GM04504 (cell line): ENCODE measurements at places on chromosomes 16 and 17.
A peak's percentile ranks its signal among the peaks of the same experiment; 100 is the strongest.

GRCh38 chr16:3171855-3172593 is 16.0 kb upstream of the OR1F1 start:
- no peak for DNase-seq

GRCh38 chr16:16146380-16147315 is 76.6 kb downstream of the ABCC6 start:
- no peak for DNase-seq

DNA sequence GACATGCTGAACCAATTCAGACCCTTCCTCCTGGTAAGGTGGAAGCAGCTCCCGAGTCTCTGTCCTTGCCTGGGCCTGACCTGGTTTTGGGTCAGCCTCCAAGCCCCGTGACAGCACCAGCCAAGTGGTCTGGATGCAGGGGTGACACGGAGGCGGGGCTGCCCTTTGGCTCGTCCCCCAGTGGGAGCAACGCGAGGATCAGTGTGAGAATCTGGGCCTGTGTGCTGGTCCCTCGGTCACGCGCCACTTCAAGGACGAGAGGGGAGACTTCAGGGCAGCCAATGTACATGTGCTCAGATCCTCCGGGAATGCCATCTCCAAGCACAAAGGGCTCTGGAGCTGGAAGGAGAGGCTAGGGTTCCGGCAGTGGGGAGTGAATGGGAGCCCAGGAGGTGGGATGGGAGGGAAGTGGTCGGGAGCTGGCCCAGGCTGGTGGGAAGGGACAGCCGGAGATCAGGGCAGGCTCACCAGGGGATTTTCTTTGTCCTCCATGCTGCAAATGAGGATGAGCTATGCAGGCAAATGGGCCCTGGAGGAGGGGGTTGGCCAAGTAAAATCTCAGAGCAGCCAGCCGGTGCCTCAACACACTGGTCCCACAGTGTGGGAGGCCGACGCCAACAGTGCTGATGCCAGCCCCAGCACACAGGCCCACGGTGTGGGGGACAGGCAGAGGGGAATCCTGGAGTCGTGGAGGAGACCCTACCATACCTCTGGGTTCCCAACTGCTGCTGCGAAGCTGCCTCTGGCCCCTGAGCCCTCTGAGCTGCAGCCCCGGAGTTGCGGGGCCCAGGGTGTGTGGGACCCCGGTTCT is 4.2 kb upstream of the NDRG4 start:
- no peak for DNase-seq

DNA sequence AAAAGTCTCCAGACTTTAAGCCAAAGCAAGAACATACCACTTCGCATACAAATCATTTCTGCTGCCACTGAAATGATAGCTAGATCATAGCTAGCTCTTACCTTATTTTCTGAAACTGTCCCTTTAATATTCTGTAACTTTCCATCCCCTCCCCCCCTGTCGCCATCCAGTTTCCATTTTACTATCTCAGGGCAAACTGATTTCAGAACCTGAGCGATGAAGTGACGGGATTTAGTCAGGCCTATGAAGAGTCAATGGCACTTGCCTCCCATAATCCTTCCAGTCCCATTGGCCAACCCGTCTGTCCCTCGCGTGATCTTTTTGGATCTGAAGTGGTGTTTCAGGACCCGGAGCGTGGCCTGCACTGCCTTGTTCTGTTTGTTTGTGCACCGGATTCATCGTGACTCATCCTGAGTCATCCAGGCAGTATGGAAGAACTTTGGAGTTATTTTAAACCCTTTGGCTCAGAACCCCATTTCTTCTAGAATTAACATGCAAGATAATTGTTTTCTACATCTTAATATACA is 199.8 kb upstream of the CHMP6 start:
- DNase-seq = peak; percentile 91

DNA sequence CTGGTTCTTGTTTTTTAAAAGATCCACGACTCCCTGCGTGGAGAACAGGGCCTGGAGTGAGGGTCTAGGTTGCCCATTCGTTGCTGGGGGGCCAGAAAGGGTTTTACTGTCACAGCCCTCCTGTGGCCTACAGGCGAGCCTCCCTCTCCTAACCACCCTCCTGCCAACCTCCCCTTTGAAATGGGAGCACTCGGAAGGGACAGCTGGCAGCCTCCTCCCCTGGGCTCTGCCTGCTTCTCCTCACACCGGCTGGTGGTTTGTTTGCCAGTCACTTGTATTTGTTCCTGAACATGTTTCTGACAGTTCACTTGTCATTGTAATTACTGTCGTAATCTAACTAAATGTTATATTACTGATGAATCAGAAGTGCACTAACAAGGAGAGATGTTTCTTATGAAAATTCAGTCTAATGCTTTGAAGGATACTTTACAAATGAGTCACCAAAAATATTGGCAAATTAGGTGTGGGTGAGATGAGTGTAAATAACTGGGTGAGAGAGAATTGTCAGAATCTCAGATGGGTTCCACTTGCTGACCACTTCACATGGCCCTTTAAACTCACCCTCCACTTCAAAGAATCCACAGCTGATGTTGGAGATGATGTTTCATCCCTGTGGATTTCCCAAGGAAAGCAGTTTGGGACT is 2.7 kb upstream of the SPPL2C start:
- DNase-seq = no peak

DNA sequence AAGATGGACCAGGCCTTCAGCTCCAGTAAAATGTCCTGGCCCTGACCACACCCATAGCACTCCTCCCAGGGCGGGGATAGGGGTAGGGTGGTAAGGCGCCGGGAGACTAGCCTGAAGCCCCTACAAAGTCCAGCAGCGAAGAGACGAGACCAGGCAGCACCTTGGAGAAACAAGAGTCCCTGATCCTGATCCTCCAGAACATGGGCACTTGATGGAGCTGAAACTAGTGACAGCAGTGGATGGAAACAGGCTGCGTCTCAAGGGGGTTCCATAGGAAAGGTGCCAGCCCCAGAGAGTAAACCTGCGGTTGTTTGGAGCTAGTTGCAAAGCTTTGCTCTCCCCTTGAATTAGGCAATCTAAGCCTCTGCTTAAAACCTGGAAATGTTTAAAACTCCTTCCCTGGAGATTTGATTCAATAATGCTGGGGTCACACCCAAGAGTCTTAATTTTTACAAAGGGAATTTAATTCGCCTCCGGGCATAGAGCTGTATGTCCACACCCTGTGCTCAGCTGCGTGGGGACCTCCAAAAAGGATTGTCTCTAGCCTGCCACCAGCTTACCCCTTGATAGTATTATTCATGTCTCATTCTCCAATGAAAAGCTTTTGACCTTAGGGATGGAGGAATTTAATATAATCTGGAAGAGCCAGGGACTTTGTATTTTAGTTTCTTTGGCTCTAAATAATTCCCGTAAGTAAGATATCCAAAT is 258.6 kb downstream of the PMP22 start:
- no peak for DNase-seq

GRCh38 chr16:28835864-28836760 is 10.0 kb downstream of the TUFM start:
- DNase-seq = no peak

DNA sequence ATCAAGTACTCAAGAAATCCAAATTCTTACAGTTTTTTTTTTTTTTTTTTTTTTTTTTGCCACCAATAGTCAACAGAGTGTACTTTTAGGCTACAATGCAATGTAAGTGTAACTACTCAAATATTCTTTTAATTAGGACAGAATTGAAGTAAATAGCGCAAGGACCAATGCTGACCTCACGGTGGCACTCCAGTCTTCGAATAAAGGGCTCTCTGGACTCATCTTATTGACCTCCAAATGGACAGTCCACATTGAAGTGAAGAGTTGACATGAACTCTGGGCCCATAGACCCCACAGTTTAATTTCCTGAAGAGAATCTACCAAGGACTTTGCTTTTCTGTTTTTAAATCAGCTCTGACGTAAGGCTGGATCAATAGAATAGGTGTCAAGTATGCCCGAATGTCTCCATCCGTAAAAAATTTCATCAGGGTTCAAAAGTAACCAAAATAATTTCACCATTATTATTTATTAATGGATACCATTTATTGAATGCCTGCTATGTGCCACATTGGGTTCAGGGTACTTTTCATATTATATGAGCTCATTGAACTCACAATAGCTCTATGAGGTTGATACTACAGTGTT is 7.3 kb upstream of the DDX52 start:
- DNase-seq = peak; percentile 25

DNA sequence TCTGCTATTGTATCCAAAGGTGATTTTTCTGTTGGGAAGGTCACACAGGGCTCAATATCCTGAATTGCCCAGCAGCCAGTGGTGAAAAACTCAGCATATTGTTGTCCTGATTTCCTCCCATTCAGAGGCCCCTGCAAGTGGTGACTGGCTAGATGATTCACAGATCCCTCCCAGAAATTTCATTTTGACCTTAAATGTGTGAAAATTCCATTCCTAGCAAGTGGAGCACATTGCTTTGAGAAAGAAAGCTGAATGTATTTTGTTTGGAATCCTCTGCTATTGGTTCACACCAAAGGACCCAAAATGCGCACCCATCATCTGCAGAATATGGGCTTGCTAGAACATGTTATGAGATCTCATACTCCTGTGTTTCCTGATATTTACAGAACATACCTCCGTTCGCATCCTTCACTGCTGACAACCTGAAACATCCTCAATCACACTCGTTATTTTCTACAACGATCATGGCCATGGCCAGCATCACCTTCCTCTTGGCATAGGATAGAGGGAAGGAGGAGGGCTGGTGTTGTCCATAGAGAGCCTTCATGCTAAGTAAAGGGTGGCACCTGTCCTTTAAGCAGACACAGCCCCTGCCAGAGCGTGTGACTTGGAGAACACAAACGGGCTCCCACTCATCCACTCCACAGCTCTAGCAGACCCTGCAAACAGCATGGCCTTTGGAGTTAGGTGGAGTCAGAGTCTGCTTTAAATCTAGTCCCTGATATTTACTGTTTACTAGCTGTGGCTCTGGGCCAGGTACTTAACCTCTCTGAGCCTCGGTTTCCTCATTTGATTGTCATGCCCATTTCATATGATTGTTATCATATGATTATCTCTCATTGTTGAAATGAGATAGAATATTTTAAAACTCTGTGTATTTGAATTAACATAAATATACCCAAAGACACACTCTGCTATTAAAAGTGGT is 30.4 kb upstream of the NFAT5 start:
- no peak for DNase-seq

DNA sequence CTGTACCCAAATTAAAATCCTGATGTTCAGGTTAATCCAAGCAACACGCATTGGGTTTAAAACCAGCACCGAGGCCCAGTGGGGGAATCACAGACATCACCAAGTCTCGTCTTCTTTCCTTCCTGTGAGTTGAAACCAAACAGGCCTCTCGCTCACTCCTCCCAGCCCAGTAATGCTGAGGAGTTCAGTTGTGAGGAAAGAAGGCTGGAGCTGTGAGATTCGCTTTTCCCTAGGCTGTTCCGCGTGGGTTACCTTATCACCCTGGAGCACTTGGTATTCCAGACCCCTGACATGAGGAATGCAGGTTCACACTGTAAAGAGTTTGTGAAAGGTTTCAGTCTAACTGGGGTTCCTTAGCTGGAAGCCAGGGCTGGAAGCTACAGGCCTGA is 20.8 kb downstream of the CIBAR2 start:
- DNase-seq = no peak

GRCh38 chr17:21388066-21388465 is 11.9 kb downstream of the KCNJ12 start:
- DNase-seq = no peak

DNA sequence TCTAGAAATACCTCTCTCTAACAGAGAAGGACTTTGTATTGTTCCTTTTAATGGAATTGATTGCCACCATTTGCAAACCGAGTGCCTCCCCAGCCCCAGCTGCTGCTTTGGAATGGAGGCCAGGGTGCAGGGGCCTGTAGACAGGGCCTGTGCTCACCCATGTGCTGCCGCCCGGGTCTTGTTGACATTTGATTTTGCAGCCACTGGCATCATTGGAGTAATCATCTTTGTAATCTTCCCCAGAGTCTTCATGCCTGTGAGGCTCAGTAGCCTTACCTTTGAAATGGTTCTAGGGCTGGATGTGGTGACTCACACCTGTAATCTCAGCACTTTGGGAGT is 119.8 kb downstream of the CLEC16A start:
- DNase-seq = no peak

GRCh38 chr17:38453951-38454421 is 25.7 kb downstream of the ARHGAP23 start:
- no peak for DNase-seq

GRCh38 chr17:13869331-13869940 is 199.9 kb upstream of the COX10 start:
- DNase-seq = no peak

- DNase-seq = no peak
These were observed 278.6 kb upstream of the RPL38 start for GRCh38 chr17:73924909-73925186.

DNA sequence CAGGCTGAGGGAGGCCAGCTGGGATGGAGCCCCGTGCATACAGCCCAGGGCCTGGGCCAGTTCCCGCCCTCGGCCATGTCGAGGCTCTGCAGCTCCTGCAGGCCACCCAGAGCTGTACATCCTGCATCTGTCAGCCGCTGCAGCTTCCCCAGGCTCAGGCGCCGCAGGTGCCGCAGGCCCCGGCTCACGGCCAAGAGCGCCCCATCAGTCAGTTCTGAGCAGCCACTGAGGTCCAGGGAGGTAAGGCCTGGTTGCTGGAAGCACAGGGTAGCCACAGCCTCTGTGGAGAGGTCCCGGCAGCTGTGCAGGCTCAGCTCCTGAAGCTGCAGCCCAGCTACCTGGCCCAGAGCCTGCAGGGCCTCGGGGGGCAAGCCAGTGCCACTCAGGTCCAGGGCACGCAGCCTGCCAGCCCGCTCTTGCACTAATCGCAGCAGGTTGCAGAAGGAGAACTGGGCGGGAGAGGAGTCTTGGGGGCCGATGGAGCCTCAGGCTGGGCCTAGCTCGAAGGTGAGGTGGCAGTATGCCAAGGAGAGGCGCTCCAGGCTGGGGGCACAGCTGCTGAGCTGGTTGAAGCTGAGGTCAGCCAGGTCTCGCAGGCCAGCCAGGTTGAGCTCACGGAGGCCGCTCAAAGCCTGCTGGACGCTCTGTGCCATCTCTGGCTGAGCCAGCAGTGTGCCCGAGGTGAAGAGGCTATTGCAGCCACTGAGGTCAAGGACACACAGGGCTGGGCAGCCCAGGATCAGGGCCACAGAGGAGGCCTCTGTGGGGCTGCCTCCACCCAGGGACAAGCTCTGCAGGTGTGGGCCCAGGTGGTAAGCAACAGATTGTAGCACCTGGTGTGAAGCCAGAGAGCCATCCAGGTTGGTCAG is 11.4 kb downstream of the ELMO3 start:
- DNase-seq = no peak

DNA sequence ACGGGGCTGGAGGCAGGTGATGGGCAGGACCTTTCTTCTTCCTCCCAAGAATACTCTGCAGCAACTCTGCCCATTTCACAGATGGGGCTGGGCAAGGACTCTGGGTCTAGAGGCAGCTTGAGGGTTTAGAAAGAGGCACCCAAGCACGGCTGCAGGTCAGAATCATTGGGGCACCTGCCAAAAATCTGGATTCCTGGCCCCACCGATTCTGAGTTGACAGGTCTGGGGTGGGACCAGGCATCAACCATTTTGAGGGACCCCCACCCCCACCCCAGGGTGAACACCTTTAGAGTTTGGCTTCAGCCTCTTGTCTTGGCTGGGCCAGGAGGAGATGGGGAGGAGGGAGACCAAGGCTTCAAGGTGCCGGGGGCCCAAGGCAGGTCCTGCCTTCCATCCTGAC is 5.3 kb downstream of the SPPL2C start:
- no peak for DNase-seq

GRCh38 chr17:79189305-79189704 is 114.7 kb downstream of the ENGASE start:
- no peak for DNase-seq
